CD4-positive, alpha-beta T cell treated with Interleukin-1 beta for 1 hour (primary cell): ENCODE measurements at places on chromosomes 4 and X.

- DNase-seq, result no peak
These were observed 387.9 kb upstream of the RPS6KA3 start for GRCh38 chrX:20654596-20655106.

DNA sequence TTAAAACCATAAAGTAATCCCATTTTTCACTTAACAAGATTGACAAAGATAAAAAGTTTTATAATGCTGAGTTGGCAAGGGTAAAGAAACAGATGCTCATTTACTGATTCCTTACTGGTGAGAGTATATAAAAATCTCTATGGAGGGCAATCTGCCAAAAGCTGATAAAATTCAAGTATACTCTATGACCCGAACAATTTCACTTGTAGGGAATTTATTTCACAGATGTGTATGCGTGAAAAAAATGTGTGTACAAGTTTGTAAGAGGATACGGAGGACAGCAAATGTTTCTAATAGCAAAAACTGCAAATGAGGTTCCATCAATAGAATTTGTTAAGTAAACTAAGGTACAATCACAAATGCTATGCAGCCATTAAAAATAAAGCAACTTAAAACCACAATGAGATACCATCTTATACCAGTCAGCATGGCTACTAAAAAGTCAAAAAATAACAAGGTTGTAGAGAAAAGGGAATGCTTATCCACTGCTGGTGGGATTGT lies 23.4 kb downstream of the DHX15 start:
- DNase-seq, result no peak

GRCh38 chrX:30822764-30823163 lies 66.3 kb downstream of the TAB3 start:
- DNase-seq, result no peak

- no peak for DNase-seq
These were observed 10.9 kb downstream of the RTL5 start for GRCh38 chrX:72120837-72121236.

DNA sequence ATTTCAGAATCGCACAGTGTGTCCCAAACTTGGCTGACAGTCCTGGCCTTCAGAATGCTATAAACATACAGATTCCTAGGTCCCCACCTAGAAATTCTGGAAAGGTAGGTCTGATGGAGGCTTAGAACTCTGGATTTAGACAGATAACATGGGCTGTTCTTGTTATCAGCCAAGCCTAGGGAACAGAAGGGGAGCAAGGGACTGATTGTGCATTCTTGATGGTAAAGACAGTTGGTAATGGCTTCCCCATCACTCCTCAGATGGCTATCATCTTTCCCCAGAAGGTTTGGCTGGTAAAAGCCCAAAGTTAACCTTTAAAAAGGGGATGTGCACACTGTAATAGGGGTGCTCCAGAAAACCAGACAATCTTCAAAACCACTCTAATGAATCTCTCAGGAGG lies 35.7 kb downstream of the DIPK2B start:
- no peak for DNase-seq

- DNase-seq, result no peak
These were observed 286.3 kb downstream of the ANKRD50 start for GRCh38 chr4:124426279-124426678.

DNA sequence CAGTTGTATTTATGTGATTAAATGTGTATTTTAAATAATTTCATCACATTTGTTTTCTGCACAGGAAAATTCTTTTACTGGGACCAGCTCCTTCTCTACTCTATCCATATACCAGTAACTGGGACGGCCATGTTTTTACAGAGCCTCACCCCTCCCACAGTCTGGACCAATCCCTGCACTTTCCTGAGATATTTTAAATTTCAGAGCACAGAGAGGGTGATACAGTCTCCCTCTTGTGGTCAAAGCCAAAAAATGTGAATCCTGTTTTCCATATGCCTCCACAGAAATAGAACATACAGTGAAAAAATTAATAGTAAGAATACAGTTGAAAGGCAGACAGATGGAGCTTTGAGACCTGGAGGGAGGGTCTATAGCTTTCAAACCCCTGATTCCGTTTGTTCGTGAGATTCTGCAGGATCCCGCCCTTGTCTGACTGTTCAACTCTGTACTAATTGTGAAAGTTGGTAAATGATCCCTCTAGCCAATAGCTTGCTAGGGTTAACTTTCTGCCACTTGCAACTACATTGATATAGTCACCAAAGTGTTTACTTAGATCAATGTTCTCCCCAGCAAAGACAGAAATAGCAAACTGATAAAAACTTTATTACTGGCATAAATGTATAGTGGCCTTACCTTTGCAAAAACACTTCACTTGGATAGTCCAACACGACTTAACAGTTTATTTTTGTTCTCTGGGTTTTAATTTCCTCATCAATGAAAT lies 172.2 kb downstream of the PPARGC1A start:
- DNase-seq, result no peak
